ENCODE measurements at places on chromosomes 4 and X. TPM values are rescaled to one million over a fixed set of nuclear protein-coding genes. Genes with fewer than 3 reads are reported as not detected.

TMPRSS11A gene
- not detected for total RNA-seq

DNA sequence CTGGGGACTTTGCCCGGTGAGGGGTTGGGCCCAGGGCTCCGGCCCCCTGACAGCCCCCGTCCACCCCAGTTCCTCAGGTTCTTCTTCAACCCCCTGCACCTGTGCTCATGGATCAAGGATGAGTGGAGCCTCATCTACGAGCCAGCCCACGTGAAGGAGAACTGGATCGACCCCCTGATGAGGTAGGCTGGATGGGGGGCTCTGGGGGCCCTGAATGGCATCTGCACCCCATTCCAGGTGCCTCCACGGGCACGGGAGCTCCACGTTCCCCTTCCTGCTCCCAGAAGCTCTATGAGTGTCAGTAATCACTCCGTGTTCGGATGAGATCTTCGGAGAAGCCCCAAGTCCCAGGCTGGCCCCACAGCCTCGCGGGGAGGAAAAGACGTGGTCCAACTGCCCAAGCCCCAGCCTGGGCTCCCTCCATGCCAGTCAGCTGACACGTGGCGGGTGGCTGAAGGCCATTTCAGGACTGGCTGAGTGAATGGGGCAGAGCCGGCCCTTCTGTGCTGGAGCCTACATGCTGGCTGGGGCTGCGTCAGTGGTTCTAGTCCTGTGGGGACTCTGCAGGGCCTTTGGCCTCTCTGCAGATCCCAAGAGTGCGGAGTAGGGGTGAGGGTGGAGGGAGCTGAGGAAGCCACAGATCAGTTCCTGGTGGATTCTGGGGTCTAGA is 24.4 kb downstream of the CFAP99 start:
- DNase-seq = no peak
- H3K27ac ChIP-seq = no peak overlapping the region
- H3K27me3 ChIP-seq = no peaks in the 10 kb centered on the region

ADH6 gene
- not detected for total RNA-seq

- no peaks in the 10 kb centered on the region for H3K36me3 ChIP-seq
- no peak for DNase-seq
- H3K27me3 ChIP-seq = no peaks in the 10 kb centered on the region
- H3K4me1 ChIP-seq = no peaks in the 10 kb centered on the region
- no peak overlapping the region for H3K4me3 ChIP-seq
These were observed 64.4 kb downstream of the SLC9A7 start for GRCh38 chrX:46694549-46694948.

GRCh38 chrX:82458207-82458754 is 1049.8 kb upstream of the POU3F4 start:
- no peak overlapping the region for H3K4me3 ChIP-seq
- no peak for DNase-seq
- H3K27ac ChIP-seq = no peak overlapping the region
- no peaks in the 10 kb centered on the region for H3K36me3 ChIP-seq
- no peaks in the 10 kb centered on the region for H3K27me3 ChIP-seq

DNA sequence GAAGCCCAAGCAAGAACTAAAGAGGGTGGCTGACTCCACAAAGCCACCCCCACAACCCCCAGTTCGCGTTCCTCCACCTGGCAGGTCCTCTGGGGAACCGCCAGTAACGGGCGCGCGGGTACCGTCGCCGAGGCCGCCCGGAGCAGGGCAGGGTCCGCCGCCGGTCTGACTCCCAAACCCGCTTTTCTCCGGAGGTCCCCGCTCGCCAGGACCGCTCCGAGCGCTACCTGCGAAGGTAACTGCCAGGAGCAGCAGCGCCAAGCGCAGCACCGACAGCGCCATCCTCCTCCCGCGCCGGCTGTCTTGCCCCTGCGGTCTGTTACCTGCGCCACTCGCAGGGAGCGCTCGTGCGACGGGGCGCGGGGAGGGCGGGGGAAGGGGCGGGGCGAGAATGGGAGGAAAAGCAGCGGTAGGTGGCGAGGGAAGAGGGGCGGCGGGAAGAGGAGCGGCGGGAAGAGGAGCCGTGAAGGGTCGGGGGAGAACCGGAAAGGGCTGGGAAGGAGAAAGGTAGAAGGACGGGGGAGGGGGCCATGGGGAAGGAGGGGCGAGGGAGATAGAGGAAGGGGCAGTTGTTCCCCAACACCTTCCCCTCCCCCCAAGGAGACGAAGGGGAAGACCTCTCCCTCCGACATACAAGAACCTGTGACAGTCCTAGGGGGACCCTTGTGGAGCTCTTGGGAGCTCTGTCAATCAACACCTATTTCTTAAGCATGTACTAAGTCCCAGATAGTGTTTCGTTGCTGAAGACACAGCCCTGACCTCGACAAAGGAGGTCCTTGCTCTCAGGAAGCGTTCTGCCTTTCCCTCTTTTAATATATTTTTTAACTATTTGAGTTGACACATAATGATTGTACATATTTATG is at the start of gene SPINK2:
SPINK2 (minus strand) TSS at position 321 of the 863 bp plus-strand sequence; CDS start at position 282, 39 bp downstream.
- H3K36me3 ChIP-seq = no peaks in the 10 kb centered on the region
- H3K4me3 ChIP-seq = peak within 1 kb of the TSS; percentile 23
- no peak within 1 kb of the TSS for H3K27ac ChIP-seq
- no peak for DNase-seq
- no peaks in the 10 kb centered on the region for H3K4me1 ChIP-seq
- H3K27me3 ChIP-seq = no peaks in the 10 kb centered on the region

DNA sequence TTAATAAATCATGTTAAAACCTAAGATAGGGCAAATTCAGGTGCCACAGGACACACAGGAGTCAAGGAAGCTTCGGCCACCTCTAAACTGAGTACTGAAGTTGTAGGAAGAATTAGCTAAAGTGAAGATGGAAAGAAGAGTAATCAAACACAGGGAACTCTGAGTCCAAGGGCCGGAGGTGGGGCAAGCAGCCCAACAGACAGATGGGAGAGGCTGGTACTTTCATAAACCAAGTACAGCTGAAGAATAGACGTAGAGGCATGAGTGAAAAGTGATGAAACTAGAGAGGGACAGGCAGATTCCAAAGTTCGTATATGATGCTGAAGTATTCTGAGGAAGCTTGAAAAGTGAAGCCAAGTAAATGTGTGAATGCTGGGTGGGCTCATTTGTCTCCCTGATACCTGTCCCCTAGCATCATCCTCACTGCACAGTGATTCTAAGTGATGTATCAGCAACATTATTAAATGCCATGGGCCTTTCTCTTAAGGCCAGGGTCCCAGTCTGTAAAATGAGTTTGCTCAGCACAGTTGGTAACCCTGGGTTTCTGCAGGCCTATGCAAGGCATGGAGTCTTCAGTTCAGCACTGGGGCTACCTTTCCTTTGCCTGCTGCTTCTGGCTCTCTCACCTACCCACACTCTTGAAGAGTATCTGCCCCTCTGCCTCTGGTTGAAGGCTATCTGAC is 203.3 kb downstream of the NR3C2 start:
- H3K27me3 ChIP-seq = no peaks in the 10 kb centered on the region
- no peaks in the 10 kb centered on the region for H3K36me3 ChIP-seq
- no peak overlapping the region for H3K27ac ChIP-seq

ATOH1 gene
- total RNA-seq = not detected

DNA sequence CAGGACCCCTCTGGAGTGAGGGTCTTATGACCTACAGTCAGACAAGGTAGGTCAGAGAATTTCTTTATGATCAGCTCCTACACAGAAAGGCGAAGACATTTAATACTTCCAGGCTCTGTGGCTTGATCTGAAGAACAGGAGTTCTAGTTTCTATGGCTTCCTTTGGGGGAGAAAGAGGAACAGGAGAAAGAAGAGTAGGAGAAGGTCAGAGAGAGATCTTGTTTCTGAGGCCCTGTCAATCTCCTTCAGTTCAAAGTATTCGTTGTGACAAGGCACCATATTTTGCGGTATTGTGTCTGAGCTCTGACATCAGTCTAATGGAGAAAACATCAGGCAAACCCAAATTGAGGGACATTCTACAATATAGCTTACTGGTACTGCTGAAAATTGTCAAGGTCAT is 16.7 kb downstream of the TMSB4X start:
- H3K27ac ChIP-seq = no peak overlapping the region
- no peaks in the 10 kb centered on the region for H3K36me3 ChIP-seq
- no peak for DNase-seq
- no peak overlapping the region for H3K4me3 ChIP-seq
